ENCODE measurements at places on chromosomes 11 and 22. TPM values are rescaled to one million over a fixed set of nuclear protein-coding genes. Genes with fewer than 3 reads are reported as not detected.

DNA sequence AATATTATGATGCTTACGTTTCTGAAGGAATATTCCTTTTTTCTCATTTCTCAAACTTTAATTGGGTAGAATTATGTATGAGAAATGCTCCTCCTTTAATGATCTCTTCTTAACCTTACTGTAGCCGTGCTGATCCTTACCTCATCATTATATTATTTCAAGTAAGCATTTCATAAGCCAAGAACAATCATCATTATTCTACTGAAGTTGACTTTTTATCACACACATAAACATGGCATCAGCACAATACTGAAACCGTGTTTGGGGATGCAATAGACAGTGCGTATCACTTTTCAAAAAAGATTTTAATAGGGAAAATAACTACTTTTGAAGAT, 162.8 kb downstream of the ARHGAP42 start:
- no peak for DNase-seq

OR52E4 gene
- not detected for total RNA-seq

C11orf52 gene
- 12.1 TPM for total RNA-seq

SCYL1 gene
- 40.9 TPM for total RNA-seq

SAA1 gene
- 16.6 TPM for total RNA-seq

- DNase-seq, result no peak
Observed at GRCh38 chr11:19715373-19715772, 2.7 kb downstream of the NAV2 start.

DNA sequence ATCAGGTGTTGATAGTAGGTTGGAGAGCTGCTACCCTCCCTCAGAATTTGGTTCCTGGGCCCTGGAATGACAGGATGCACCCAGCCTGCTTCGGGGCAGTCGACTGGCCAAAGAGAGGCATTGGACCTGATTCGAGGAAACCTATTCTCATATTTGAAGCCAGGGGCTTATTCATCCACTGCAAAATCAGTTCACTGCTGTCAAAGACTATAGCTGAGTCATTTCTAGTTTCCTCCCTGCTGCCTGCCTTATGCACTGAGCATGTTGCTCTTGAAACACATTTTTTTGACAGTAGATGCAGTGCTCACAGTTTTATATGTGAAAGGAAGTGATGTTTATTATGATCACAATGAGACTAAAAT, 565.4 kb downstream of the ETS1 start:
- no peak for DNase-seq

GRCh38 chr11:114440971-114441763, 1.9 kb downstream of the REXO2 start:
- DNase-seq, result no peak

- DNase-seq, result peak; percentile 82
Observed at GRCh38 chr11:64233913-64234586, at the start of gene VEGFB. TSS of gene VEGFB (plus strand) at chr11:64234584. CDS start at chr11:64234834, 250 bp downstream.

NECTIN1 gene
- total RNA-seq, result 24.7 TPM

GRCh38 chr11:111305876-111306275, 7.5 kb downstream of the POU2AF3 start:
- DNase-seq, result no peak

OR8G5 gene
- total RNA-seq, result not detected

DNA sequence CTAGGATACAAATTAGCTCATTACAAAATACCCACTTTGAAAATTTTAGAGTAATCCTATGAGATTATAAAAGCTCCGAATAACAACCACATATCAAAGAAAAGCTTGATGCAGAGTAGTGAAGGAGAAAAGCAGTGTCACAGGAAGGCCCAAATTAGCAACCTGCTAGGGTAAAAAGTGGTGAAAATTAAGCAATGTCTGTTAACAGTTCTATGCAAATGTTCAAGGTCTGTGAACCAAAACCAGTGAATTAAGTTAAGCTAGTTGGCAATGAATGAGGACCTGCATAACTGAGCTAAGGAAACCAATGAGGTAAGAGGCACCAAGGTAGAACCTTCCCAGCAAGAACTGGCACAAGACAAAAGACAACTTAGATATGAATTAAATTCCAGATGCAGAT, 29.6 kb downstream of the PRDM10 start:
- DNase-seq, result no peak

GRCh38 chr22:32789797-32790620, 11.5 kb upstream of the TIMP3 start:
- DNase-seq, result no peak
